Smooth muscle cell of bladder (primary cell): ENCODE measurements at places on chromosomes 1 and 21. TPM values are rescaled to one million over a fixed set of nuclear protein-coding genes. Genes with fewer than 3 reads are reported as not detected.

Gene IBA57
- total RNA-seq: 2.1 and 3.0 TPM in 2 replicates

Gene NCF2
- under 0.01 and 0.18 TPM in 2 replicates for total RNA-seq

Gene HMGCS2
- total RNA-seq: under 0.01 TPM in 1 of 2 replicates, not detected in the other

Gene SLC45A1
- 1.7 and 2.0 TPM in 2 replicates for total RNA-seq

Gene FAM43B
- total RNA-seq: under 0.01 TPM in 1 of 2 replicates, not detected in the other

Gene KRTAP19-3
- total RNA-seq: not detected in 2 replicates

Gene OR2AK2
- not detected in 2 replicates for total RNA-seq

Gene PGLYRP4
- not detected in 2 replicates for total RNA-seq

Gene SYPL2
- 0.28 and 0.46 TPM in 2 replicates for total RNA-seq

Gene NBPF6
- not detected in 2 replicates for total RNA-seq

Gene HAO2
- not detected in 2 replicates for total RNA-seq

Gene TSPAN1
- 0.14 and 0.46 TPM in 2 replicates for total RNA-seq

Gene TMEM240
- total RNA-seq: 2.1 and 3.3 TPM in 2 replicates

Gene IVL
- not detected in 2 replicates for total RNA-seq

Gene C1orf87
- under 0.01 TPM in 1 of 2 replicates, not detected in the other for total RNA-seq

Gene YY1AP1
- total RNA-seq: 39.6 and 44.1 TPM in 2 replicates

Gene HMGN1
- total RNA-seq: 190 and 216 TPM in 2 replicates

Gene COG2
- total RNA-seq: 21.5 and 23.8 TPM in 2 replicates

Gene C1QC
- total RNA-seq: 0.14 TPM in 1 of 2 replicates, not detected in the other

Gene KIRREL1
- total RNA-seq: 95.4 and 131 TPM in 2 replicates

Gene S100A9
- 0.28 and 0.83 TPM in 2 replicates for total RNA-seq

Gene RAB42
- total RNA-seq: 3.6 and 5.1 TPM in 2 replicates

Gene KCNJ9
- total RNA-seq: under 0.01 TPM in 2 replicates

Gene CAPZB
- total RNA-seq: 121 and 145 TPM in 2 replicates

Gene PCAT6
- total RNA-seq: 0.55 TPM in 1 of 2 replicates, not detected in the other

Gene AMY1A
- total RNA-seq: not detected in 2 replicates

Gene PRRX1
- total RNA-seq: 32.9 and 46.2 TPM in 2 replicates

Gene TMIGD3
- 0.09 TPM in 1 of 2 replicates, not detected in the other for total RNA-seq

Gene TIAM1
- 0.28 and 0.37 TPM in 2 replicates for total RNA-seq

Gene ARHGEF16
- under 0.01 and 0.09 TPM in 2 replicates for total RNA-seq

Gene TRIM45
- 1.7 and 1.8 TPM in 2 replicates for total RNA-seq

Gene ANGPTL3
- not detected in 2 replicates for total RNA-seq

Gene ZNF593OS
- total RNA-seq: not detected in 2 replicates

Gene RGS18
- 0.43 TPM in 1 of 2 replicates, not detected in the other for total RNA-seq

Gene DIO1
- total RNA-seq: not detected in 2 replicates

Gene ADCY10
- total RNA-seq: under 0.01 and 0.37 TPM in 2 replicates

Gene CCDC181
- total RNA-seq: 0.09 and 0.14 TPM in 2 replicates

Gene PTPRF
- 34.4 and 42.6 TPM in 2 replicates for total RNA-seq

Gene C8A
- total RNA-seq: not detected in 2 replicates

Gene KRTAP11-1
- total RNA-seq: not detected in 2 replicates

Gene SPATA45
- 0.28 TPM in 1 of 2 replicates, not detected in the other for total RNA-seq

Gene SZT2
- 19.2 and 28.7 TPM in 2 replicates for total RNA-seq

Gene FMOD
- total RNA-seq: 10.0 and 60.8 TPM in 2 replicates

Gene PLA2G2F
- total RNA-seq: not detected in 2 replicates

Gene IL24
- 0.55 and 1.8 TPM in 2 replicates for total RNA-seq

Gene LORICRIN
- total RNA-seq: not detected in 2 replicates

Gene CHRM3
- total RNA-seq: 0.28 and 1.3 TPM in 2 replicates

Gene KRTAP22-2
- total RNA-seq: not detected in 2 replicates

Gene CEP170
- total RNA-seq: 72.7 and 101 TPM in 2 replicates

Gene GNG12
- 134 and 140 TPM in 2 replicates for total RNA-seq

Gene NUP210L
- under 0.01 and 0.18 TPM in 2 replicates for total RNA-seq

Gene PSRC1
- total RNA-seq: 1.8 and 2.3 TPM in 2 replicates

Gene OR2T2
- not detected in 2 replicates for total RNA-seq

Gene KRTAP24-1
- not detected in 2 replicates for total RNA-seq

Gene OSCP1
- total RNA-seq: 12.4 and 12.8 TPM in 2 replicates

Gene CFHR1
- 1.8 TPM in 1 of 2 replicates, not detected in the other for total RNA-seq

Gene AVPR1B
- total RNA-seq: not detected in 2 replicates
